Spinal cord (tissue), 10 donors: ENCODE measurements at places on chromosomes 5 and 9.

- DNase-seq = no peak
- no peaks in the 10 kb centered on the region for H3K36me3 ChIP-seq
- no peaks in the 10 kb centered on the region for H3K27me3 ChIP-seq
- H3K4me3 ChIP-seq = no peak overlapping the region
- no peak overlapping the region for H3K27ac ChIP-seq
Measured at GRCh38 chr5:41403846-41404245, 106.6 kb downstream of the PLCXD3 start.

- no peaks in the 10 kb centered on the region for H3K4me1 ChIP-seq
- H3K27me3 ChIP-seq = no peaks in the 10 kb centered on the region
- H3K4me3 ChIP-seq = no peak overlapping the region
- no peak overlapping the region for H3K27ac ChIP-seq
- H3K36me3 ChIP-seq = peaks cover 3% of the 10 kb centered on the region
Measured at GRCh38 chr5:14528115-14528514, 53.5 kb upstream of the OTULINL start.

- no peak overlapping the region for H3K4me3 ChIP-seq
- no peak overlapping the region for H3K27ac ChIP-seq
- H3K4me1 ChIP-seq = peaks cover 13% of the 10 kb centered on the region
- H3K36me3 ChIP-seq = peaks cover 35% of the 10 kb centered on the region
- H3K27me3 ChIP-seq = peaks cover 7% of the 10 kb centered on the region
Measured at GRCh38 chr9:126698251-126698650, 84.5 kb downstream of the LMX1B start.

- H3K27ac ChIP-seq = no peak overlapping the region
- H3K4me1 ChIP-seq = no peaks in the 10 kb centered on the region
- no peaks in the 10 kb centered on the region for H3K36me3 ChIP-seq
- no peak overlapping the region for H3K4me3 ChIP-seq
Measured at GRCh38 chr5:76041863-76042262, 41.3 kb upstream of the SV2C start.

GRCh38 chr5:112878760-112879159, 17.7 kb downstream of the SRP19 start:
- no peak overlapping the region for H3K4me3 ChIP-seq
- H3K27ac ChIP-seq = no peak overlapping the region
- peaks cover 30% of the 10 kb centered on the region for H3K36me3 ChIP-seq
- no peak for DNase-seq

GRCh38 chr5:125868036-125868435, 555.2 kb upstream of the GRAMD2B start:
- H3K27ac ChIP-seq = no peak overlapping the region

DNA sequence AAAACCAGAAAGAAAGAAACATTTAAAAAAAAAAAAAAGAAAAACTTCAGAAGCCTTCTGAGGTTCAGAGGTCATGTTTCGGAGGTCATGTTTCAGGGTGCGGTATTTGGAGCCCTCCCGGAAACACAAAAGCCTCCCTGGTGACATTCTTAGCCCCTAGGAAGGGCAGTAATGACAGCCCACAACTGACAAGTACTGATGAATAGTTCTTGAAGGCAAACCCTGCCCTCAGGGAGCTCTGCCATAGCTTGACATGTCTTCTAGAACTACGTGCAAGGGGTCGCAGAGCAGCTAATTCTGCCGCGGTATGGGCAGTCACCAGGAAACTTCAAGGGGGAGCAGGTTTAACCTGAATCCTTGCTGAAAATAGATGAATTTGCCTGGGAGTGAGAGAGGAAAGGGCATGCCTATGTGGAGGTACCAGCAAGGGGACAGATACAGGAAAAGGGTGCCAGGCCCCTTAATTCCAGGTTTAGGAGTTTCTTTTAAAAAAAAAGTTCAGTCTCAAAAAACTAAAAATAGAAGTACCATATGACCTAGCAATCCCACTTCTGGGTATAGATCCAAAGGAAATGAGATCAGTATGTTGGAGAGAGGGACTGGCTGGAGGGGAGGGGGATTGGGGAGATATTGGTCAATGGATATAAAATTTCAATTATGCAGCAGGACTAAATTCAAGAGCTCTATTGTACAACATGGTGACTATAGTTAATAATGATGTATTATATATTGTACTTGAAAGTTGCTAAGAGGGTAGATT, 98.4 kb downstream of the C9orf152 start:
- no peaks in the 10 kb centered on the region for H3K36me3 ChIP-seq
- H3K27ac ChIP-seq = no peak overlapping the region
- no peaks in the 10 kb centered on the region for H3K4me1 ChIP-seq
- DNase-seq = no peak
- no peak overlapping the region for H3K4me3 ChIP-seq
- no peaks in the 10 kb centered on the region for H3K27me3 ChIP-seq

GRCh38 chr5:141094481-141095262, at the start of gene PCDHB2:
PCDHB2 (plus strand) TSS chr5:141094615; CDS start chr5:141094791, 176 bp downstream.
- H3K27ac ChIP-seq = no peak within 1 kb of the TSS
- peak within 1 kb of the TSS; percentile 29 for H3K4me3 ChIP-seq
- H3K27me3 ChIP-seq = peaks cover 7% of the 10 kb centered on the region
- no peaks in the 10 kb centered on the region for H3K4me1 ChIP-seq
- H3K36me3 ChIP-seq = no peaks in the 10 kb centered on the region
- no peak for DNase-seq

DNA sequence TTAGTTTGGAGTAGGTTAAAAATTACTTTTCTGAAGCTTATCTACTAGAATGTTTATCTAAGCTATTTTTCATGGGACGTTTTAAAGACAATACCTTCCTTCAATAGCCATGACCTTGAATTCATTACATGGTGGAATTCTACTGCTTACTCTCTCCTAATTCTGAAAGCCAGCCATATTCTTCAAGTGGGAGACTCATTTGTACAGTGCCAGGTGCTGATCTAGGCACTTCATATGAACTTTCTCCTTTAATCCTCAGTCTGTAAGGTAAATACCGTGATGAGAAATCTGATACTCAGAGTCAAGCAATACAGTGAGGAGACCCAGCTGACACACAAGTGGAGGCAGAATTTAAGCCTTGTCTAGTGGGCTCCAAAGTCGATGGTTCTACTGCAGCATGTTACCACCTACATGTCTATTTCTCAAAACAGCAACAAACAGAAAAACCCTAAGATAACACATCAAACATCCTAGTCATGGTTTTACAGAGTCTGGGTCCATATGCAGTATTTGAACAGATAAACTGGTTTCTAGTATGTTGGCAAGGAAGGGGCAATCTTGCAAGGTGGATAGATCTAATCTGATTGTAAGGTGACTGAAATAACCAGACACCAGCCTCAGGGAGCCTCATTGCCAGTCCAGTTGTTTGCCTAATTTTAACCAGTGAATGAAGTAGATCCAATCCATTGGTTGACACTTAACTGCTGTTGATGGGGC, 243.7 kb downstream of the PIK3R1 start:
- H3K27me3 ChIP-seq = no peaks in the 10 kb centered on the region
- no peak overlapping the region for H3K27ac ChIP-seq
- no peaks in the 10 kb centered on the region for H3K4me1 ChIP-seq
- no peaks in the 10 kb centered on the region for H3K36me3 ChIP-seq
- DNase-seq = no peak

DNA sequence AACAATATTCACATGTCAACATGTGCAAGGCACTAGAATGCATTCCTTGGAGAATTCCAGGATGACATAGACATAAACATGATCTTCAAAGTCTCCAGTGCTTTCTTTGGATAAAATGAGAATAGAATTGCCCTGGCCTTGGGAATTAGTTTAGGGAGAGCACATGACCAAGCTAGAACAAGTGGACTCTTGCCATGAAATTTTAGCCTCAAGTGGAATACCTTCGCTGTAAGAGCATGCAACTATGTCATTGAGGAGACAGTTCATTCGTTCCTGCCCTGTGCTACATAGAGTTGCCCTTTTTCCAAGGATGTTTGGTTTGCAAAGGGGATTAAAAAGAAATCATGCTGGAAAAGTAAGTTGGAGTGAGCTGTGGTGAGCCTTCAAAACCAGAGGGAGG, 42.7 kb downstream of the ZFAND5 start:
- H3K27ac ChIP-seq = no peak overlapping the region
- H3K4me3 ChIP-seq = no peak overlapping the region
- no peaks in the 10 kb centered on the region for H3K36me3 ChIP-seq
- H3K27me3 ChIP-seq = no peaks in the 10 kb centered on the region
- no peaks in the 10 kb centered on the region for H3K4me1 ChIP-seq
